Stimulated activated CD4-positive, alpha-beta T cell treated with anti-CD3 and anti-CD28 coated beads, Interleukin-2, amount 100 ng/mL, for 24 hours (primary cell): ENCODE measurements at places on chromosomes 6 and 20.

- no peak for DNase-seq
These were observed 131.5 kb upstream of the KCNK16 start for GRCh38 chr6:39453956-39454524.

- DNase-seq, result no peak
These were observed 19.0 kb downstream of the CTCFL start for GRCh38 chr20:57505979-57506378.

DNA sequence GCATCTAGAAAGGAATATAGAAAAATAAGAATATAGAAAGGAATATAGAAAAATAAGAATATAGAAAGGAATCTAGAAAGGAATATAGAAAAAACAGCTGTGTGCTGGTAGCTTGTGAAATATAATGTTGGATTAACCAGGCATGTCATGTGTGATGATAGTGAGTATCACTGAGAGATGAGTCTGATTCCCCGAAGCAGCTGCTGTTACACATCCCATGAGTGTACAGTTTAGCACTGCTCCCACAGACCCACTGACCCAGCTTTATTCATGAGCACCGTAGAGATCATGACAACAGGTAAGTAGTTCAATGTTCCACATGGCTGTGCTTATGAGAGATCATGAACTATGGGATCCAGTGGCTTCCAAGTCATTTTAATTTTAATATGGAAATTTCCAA is 64.8 kb downstream of the SLC22A3 start:
- DNase-seq, result no peak

DNA sequence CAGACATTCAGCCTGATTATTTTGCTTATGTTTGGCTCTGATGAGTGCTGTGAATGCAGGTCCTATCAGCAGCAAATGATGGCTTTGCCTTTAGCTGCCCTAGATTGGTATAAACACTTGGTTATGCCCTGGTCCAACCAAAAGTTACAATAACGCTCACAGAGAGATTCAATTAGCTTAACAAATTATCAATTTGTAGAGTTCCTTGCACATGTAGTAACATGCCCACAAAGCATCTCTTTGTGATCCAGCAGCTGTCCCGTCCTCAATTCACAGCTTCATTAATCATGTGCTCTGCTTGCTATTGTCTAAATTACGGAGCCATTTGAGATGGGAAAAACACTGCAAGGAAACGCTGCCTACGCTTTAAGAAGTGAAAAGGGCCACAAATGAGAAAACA is 457.9 kb downstream of the HDGFL1 start:
- no peak for DNase-seq

GRCh38 chr6:27836783-27837624 is 75.2 kb downstream of the OR2B2 start:
- peak; percentile 56 for DNase-seq

DNA sequence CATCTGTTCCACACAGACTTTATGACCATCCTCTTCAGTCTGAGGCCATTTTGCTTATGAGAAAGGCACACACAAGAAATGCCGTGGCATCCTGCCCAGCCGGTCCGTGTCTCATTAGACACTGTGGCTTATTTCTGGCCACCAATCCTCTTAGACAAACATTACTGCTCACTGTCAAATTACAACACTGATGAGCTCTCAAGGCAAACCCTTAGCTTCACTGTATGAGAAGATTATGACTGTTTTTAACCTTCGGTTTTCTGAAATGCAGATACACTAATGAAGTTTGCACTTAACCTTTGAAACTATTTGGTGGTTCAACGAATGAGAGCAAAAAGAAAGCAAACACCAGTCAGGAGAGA is 50.5 kb upstream of the DST start:
- DNase-seq, result no peak

GRCh38 chr6:106783640-106784566 is 154.5 kb downstream of the QRSL1 start:
- DNase-seq, result no peak

GRCh38 chr20:11550657-11551338 is 366.9 kb upstream of the BTBD3 start:
- no peak for DNase-seq

DNA sequence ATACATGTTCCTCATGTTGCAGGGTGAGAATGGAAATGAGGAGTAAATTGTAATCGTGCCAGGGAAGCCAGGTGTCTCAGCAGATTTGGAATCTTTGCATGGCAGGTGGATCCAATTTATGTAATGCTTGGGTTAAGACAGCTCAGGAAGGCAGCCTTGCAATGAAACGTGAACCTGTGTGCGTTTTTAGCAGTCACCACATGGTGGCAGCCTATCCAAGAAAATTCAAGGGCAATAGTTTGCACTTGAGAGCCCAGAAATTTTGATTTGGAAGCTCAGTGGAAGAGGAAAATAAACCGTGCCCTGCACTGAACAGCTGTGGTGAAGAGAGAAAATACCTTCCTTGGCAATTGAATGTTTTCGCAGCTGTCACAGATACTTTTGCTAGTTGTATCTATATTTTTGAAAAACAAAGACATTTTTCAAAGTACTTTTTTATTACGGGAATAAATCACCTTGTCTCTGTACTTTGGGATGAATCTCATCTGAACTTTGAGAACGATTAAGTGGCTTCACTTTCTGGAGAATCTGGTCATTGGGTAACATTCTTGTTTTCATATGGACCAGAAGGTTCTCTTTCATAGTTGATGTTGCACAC is 26.5 kb downstream of the MTHFD1L start:
- DNase-seq, result peak; percentile 63

GRCh38 chr6:2179241-2179640 is 66.2 kb downstream of the GMDS start:
- DNase-seq, result no peak

GRCh38 chr20:63828545-63828944 is 2.5 kb downstream of the ZBTB46 start:
- no peak for DNase-seq

DNA sequence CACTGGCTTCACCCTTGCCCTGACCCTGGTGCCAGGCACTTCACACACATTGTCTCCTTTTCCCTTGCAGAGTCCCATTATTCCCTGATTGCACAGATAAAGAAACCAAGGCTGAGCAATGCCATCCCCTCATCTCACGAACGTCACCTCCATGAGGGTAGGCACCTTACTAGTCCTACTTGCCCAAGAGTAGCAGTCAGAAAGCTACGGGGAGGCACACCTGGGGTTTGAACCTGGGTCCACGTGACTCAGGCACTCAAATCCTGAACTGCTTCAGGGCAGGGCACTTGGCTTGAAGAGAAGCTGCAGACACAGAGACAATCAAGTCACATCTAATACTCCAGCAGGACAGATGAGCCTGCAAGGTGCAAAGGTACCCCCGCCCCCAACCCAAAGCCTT is 1.9 kb downstream of the BCAS1 start:
- DNase-seq, result no peak

- DNase-seq, result no peak
These were observed 227.9 kb upstream of the MARCKS start for GRCh38 chr6:113629256-113629655.

GRCh38 chr6:170344631-170345576 is 38.3 kb downstream of the FAM120B start:
- no peak for DNase-seq

DNA sequence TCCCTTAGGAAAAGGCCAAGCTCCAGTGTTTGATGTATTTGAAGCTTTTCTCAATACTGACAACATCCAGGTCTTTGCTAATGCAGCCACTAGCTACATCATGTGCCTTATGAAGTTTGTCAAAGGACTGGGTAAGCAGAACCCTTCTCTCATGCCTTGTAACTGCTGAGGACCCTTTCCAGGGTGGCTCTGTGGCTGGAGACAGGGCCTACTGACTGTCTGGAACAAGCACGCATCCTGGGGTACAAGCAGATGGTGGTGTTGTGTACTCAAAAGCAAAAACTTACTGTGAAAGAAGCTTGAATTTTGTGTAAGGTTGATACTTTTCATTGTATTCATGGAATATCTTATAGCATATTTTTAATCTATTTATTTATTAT is 69.0 kb upstream of the SMIM28 start:
- no peak for DNase-seq

DNA sequence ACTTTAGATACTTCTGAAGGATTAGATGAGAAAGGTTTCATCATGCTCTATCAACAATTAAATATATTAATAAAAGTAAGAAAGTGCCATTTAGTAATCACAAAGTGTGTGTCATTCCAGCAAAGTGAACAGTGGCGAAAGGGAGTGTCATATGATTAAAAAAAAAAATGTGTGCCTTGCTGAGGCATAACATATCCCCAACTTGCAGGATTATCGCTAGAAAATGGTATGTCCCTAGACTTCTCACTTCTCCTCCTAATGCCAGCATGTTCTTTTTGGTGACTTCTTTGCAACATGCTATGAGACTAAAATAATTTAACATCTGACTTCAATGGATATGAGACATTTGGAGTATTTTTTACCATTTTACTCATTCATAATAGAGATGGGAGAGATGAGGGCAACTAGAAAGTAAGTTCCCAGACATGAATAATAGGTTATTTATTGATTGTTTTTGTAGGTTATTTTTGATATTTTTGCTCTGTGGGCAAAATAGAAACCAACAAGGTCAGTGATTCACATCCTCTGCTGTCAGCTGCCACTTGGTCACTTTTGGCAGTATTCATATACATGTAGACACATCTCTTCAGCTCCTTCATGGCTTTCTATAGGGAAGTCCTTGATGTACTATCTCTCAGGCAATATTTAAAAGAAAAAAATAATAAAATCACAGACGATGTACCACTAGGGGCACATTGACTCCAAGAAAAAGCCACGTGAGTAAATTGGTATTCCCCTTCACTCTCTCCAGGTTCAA is 370.1 kb downstream of the BMP2 start:
- DNase-seq, result no peak

GRCh38 chr20:37841389-37841788 is 61.5 kb upstream of the VSTM2L start:
- no peak for DNase-seq

GRCh38 chr6:85672623-85673022 is 29.9 kb upstream of the SYNCRIP start:
- no peak for DNase-seq

GRCh38 chr6:143457563-143458359 is 7.2 kb downstream of the PEX3 start:
- no peak for DNase-seq

- DNase-seq, result no peak
These were observed 105.0 kb downstream of the KLHL32 start for GRCh38 chr6:97029552-97029951.

GRCh38 chr6:70834520-70834919 is 122.3 kb downstream of the B3GAT2 start:
- no peak for DNase-seq

GRCh38 chr6:84805145-84805544 is 40.7 kb upstream of the TBX18 start:
- DNase-seq, result no peak

DNA sequence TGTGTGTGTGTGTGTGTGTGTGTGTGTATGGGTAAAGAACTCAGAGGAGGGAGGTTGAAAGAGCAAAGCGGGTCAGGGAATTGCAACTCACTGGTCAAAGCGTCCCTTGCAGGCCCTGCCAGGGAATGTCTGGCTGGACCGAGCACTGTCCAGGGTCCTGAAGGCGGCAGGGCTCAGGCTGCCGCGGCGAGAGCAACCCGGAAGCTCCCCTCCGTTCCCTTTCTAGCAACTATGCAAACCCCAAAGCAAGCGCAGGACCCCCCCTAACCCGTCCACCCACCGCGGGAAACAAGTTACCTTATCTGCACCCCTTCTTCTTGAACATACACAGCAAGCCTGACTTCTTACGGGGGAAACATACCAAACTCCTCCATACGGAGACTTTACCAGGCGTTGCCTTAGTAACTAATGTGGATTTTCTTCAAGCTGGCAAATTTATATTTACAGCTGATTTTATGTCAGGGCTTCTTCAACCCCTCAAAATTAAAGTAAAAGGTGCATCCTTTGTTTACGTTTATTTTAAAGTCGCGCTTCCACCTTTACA is 538 bp upstream of the GRM1 start:
- peak; percentile 39 for DNase-seq

DNA sequence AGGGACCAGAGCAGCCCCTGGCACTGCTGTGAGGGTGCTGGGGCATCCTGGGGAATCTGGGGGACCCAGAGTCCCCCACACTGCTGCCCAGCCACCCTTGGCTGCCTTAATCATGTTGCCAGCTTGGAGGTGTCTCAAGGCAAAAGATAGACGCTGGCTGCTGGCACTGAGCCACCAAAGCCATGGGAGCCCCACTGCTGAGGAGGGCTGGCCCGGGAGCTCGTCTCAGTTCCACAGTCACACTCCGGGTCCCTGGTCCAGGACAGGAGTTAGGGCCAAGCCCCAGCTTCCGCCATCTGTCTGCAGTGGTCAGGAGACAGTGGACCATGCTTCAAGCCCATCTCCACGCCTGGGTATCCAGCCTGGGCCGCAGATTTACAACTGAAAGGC is 41.0 kb upstream of the HMGA1 start:
- DNase-seq, result no peak

- DNase-seq, result no peak
These were observed 23.9 kb upstream of the NAA20 start for GRCh38 chr20:19992996-19993908.

DNA sequence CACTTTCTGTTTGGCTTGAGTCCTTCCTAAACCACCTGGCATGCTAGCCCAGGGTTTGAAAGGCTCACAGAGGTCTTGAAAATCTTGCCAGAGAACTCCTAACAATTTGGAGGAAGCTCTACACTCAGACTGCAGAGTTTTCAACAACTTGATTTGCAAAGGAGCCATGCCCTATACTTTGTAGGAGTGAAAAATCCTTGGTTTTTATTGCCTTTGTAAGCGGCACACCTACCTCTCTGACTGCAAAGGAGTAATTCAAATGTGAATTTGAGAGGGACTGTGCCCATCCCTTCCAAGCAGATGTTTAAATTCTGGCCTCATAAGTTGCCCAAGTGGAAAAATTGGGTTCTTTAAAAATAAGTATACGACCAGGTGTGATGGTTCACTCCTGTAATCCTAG is 41.5 kb downstream of the SLC2A12 start:
- no peak for DNase-seq

DNA sequence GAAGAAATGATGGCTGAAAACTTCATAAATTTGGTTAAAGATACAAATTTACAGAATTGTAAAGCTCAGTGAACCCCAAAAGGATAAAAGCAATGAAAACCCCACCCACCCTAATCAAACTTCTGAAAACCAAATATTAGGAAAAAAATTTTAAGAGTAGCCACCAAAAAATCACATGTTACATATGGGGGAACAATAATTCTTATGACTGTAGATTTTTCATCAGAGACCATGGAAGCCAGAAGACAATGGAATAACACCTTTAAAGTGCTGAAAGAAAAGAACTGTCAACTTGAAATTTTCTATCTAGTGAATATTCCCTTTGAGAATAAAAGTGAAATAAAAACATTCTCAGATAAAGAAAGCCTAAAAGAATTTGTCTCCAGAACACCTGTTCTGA is 24.4 kb downstream of the PROCR start:
- DNase-seq, result no peak

- peak; percentile 49 for DNase-seq
These were observed 49.3 kb upstream of the MYL9 start for GRCh38 chr20:36491901-36492617.
